ENCODE measurements at places on chromosomes 4 and X.

DNA sequence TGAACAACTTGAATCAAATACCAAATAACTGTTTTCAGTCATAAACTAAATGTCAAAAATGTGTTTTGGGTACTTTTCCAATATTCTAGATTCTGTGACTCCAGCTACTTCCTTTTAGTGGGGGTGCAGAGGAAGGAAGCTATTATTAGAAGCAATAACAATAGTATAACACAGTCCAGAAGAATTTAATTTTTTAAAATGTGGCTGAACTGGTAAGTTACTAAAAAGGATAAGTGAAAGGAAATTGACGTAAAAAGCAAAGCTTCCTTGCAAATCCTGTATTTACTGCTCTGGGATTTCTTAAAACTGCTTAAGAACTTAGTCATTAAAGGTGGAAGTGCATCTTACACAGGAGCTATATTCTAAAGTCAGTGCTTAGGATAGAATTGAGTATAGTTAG lies 53.2 kb downstream of the MOSPD2 start:
- no peak for DNase-seq

- DNase-seq, result no peak
Measured at GRCh38 chrX:149916745-149917392, 12.5 kb upstream of the HSFX4 start.

GRCh38 chr4:118829107-118829506 lies 6.8 kb downstream of the SEC24D start:
- no peak for DNase-seq

DNA sequence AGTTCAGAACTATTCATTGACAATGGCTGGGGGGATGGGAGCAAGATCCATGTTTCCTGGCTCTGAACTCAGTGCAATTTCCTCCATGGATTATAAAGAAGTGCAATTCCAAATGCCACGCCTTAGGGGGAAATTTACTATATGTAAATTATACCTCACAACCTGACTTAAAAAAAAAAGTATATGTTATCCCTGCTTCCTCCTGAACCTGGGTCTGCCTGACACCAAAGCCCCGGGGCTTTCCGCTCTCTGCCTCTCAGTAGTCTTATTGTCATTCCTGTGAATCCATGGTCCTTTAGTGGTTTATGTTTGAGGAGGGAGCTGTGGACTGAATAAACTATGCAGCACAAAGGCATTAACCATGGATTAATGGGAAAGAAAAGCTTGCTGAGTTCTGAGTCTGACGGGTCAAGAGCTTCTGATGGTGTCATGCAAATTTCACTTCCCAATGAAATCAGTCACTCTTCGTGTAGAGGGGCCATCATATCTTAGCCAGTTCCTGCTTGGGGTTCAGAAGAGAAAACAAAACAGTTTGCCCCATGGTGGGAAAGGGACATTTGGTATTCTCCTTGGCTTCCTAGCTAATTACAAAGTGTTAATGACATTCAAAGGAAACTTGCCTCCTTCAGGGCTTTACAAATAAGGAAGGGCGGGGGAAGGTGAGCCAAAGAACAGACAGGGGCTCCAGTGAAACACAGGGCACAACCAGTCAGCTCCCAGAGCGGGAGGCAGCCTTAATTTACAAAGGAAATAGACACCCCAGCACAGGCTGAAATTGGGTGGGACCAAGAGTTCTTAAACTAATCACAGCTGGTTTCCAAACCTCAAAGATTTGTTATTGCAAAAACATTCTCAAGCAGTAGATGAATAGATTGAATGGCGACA lies 14.3 kb downstream of the FAM9C start:
- no peak for DNase-seq

GRCh38 chr4:2066571-2067445 lies 7.7 kb downstream of the NAT8L start:
- no peak for DNase-seq

- DNase-seq, result no peak
Measured at GRCh38 chrX:132837967-132838366, 120.5 kb downstream of the HS6ST2 start.

DNA sequence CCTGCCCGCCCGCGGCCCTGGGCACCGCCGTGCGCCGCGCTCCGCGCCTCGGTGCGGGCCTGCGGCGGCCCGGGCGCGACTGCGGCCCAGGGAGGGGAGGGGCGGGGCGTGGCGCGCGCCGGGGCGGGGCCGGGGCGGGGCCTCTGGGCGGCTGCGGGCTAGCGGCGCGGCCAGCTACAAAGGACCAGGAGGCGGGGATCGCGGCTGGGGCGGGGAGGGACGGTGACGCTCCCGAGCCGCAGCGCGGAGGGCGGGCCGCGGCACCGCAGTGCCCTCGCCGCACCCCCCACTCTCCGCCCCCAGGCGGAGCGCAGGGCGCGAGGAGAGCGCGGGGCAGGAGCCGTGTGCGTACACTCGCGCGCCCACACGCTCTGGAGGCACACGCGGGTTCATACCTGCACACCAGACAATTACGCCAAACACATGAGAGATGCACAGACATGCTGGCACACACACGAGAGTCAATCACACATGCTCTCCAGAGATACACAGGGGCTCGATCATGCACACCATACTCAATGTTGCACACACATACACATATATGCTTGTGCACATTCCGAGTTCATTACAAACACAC lies at the start of gene CRMP1:
CRMP1 (minus strand) TSS at position 83 of the 577 bp plus-strand sequence. CDS start 117 bp downstream, outside the sequence.
- DNase-seq, result no peak

GRCh38 chr4:7367864-7368277 lies 66.9 kb downstream of the PSAPL1 start:
- DNase-seq, result no peak

DNA sequence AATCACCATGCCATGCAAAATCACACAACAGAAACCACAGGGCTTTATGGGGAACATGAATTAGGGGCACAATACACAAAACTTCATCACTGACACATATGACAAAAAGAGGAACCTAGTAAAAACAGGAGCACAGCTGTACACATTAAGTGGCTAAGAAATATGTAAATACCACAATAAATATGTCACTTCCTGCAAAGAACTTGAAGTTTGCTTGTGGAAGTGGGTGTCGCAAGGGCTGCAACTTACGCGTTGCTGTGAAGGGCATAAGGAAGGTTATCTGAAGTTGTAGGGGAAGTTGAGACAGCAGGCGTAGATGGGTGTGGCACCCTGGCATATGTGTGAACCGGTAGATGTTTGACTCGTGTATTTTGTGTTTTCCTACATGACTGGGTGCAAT lies 42.4 kb downstream of the CLCN4 start:
- no peak for DNase-seq

DNA sequence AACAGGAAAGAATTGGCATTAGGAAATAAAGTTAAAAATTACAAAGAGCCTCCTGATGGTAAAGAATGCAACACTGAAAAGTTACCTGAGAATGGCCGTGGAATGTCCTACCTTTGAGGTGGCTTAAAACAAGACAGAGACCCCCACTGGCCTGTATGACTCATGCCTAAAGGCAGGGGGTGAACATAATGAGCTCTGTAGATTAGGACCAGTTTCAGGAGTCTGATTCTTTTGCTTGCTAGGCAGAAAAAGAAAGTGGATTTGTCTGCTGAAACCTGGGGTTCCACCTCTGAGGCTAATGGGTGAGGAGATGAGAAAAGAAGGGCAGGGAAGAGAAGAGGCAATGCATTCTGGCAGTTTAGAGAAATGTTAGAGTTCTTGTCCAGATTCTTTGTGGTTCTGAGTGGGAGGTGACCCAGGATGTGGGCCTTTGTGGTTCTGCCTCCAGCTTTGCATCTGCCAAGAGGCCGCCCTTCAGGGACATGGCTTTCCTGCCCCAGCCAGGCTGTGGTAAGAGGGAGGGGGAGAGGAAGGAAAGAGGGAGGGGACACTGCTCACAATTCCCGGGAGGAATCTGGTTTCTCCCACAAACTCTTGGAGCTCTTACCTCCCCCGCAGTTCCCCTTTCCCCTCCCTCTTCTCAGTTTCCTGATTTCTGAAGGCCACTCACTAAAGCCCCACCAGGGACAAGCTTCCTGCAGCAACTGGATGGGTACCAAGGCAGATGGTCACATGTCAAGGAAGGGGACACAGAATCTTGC lies 109.6 kb downstream of the EFNB1 start:
- no peak for DNase-seq
